GM18507 (cell line): ENCODE measurements at places on chromosomes 4 and X.

DNA sequence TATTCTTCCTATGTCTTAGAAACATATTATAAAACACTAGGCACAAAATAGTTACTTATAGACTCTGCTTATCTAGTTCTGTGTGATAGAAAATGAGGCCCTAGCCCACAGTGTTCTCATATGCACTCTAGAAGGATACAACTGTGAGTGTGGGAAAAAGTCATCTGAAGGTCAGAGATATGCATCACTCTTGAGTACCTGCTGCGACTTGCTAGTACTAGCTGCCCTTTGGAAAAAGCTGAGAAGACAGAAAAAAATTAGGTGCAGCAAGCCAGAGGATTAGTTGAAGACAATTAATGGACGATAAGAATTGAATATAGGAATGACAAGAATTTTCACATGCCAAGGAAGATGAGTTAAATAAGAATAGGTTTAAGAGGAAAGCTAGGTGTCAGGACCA is 61.3 kb downstream of the MTHFD2L start:
- DNase-seq: no peak

GRCh38 chr4:138758876-138759553 is 256.6 kb upstream of the NOCT start:
- DNase-seq: no peak

DNA sequence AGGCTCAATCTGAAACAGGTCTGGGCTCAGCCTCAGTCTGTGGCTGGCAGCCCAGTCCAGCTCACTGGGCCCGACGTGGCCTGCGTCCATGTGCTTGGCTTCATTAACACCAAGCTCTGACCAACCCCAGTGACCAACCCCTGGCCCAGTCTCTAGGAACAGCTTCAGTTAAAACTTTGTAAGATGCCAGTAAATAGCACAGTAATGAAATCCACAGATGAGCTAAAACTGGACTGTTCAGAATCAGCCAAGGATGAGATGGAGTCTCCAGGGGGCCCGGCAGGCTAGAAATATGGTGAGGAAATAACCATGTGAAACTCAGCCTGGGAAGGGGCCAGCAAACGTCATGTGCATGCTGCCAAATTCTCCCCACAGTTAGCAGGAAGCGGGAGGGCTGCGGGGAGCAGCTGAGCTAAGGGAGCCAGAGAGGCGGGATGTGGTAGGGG is 37.1 kb upstream of the XPNPEP2 start:
- DNase-seq: no peak

GRCh38 chrX:132877954-132878536 is 80.4 kb downstream of the HS6ST2 start:
- DNase-seq: no peak

DNA sequence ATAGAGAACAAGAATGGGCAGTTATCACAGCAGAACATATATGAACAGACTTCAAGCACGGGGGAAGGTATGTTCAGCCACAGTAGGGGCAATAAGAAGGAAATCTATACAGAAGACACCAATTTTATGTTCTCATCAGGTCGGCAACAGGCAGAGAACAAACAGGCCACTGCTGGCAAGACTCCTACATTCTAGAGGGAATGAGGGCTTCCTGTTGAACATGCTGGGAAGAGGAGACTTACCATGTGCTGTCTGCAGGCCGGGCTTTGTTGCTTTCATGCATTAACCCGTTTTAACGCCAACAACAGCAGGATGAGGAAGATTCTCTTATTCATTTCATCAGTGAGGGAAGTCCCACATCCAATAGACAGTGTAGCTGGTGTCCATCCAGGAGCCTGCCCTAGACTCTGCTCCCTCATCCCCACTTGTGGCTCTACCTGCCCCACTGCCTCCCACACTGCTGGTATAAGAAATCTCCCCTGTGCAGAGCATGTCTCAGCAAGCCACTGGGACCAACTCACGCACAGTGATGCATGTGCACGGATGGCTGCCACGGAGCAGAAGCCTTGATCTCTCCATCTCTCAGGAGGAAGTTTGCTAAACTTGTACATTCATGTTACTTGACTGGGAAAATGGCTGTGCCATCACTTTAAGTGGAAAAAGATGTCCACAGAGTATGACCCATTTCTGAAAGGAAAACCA is 84.5 kb downstream of the ACOX3 start:
- no peak for DNase-seq

DNA sequence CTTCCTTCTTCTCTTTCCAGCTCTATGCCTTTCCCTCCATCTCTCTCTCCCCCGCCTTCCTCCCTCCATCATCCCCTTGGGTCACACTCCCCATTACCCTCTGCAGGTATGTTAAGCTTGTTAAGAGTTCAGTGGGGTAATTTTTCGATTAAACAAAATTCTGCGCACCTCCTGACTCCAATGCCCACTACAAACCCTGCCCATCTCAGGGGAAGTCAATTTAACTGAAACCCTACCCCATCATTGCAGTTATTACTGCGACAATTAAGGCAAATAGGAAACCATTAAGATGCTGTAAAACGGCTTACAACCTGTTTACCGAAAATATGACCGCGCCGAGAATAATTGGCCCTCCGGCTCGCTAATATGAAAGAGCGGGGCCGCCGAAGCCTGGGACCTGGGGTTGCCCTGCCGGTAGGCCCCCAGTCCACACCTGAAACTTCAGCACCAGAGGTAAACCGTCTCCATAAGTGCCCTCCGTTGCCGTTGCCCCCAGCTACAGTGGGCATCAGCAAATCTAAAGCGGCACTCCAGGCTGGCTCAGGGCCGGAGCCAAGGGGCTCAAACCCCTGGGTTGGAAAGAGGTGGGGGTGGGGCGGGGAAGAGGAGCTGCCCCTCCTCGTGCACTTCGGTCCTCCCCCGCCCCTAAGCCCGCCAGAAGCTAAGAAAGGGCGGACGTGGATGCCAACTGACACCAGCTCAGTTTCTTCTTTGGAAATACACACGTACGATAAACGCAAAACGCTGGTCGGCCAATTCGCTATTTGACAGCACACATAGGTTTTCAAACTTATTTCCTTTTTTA is 4.8 kb downstream of the ARX start:
- DNase-seq: no peak
